ENCODE measurements at places on chromosomes 3 and 15.

- DNase-seq, result peak; percentile 10
Observed at GRCh38 chr3:151318991-151319390, 2.4 kb upstream of the GPR87 start.

DNA sequence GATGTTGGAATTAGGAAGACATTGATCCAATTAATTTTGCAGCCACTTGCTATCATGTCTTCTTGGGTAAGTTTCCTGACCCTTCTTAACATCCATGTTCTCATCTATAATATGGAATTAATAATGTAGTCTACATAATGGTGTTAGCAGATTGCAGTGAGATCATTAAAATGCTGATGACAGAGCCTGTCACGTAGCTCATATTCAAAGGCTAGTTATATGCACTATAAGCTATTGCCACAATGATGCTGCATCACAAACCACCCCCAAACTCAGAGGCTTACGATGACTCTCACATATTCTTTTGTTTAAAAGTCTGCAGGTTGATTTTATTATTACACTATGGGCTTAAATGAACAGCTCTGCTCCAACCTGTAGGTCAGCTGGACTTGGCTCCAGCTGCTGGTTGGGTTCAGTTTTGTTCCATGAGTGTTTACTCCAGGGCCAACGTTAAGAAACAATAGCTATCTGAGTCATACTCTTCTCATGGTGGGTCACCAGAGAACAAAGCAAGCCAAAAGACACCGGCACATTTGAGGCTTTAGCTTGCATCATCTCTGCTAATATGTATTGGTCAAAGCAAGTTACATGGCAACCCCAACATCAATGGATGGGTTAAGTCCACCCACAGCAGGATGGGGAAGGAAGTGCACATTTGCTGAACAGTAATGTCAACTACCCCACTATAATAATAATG, 250.0 kb upstream of the SLCO3A1 start:
- DNase-seq, result peak; percentile 62

- DNase-seq, result no peak
Observed at GRCh38 chr3:13491206-13491974, 11.3 kb downstream of the HDAC11 start.

- DNase-seq, result no peak
Observed at GRCh38 chr3:126855374-126855773, 127.5 kb upstream of the PLXNA1 start.

- no peak for DNase-seq
Observed at GRCh38 chr15:35834866-35835265, 288.9 kb upstream of the DPH6 start.

- DNase-seq, result no peak
Observed at GRCh38 chr3:178342111-178342510, 194.1 kb upstream of the KCNMB2 start.

GRCh38 chr3:62558549-62559112, 185.3 kb upstream of the FEZF2 start:
- peak; percentile 39 for DNase-seq

GRCh38 chr15:58431221-58432149, at the start of gene LIPC:
TSS of gene LIPC (plus strand) at chr15:58431991. CDS start at chr15:58432033, 42 bp downstream.
- no peak for DNase-seq

- DNase-seq, result no peak
Observed at GRCh38 chr3:137761563-137762503, 2.3 kb upstream of the SOX14 start.

GRCh38 chr3:30271781-30272180, 334.6 kb upstream of the TGFBR2 start:
- no peak for DNase-seq

- peak; percentile 36 for DNase-seq
Observed at GRCh38 chr15:33735637-33736247, 232.6 kb upstream of the CHRM5 start.

DNA sequence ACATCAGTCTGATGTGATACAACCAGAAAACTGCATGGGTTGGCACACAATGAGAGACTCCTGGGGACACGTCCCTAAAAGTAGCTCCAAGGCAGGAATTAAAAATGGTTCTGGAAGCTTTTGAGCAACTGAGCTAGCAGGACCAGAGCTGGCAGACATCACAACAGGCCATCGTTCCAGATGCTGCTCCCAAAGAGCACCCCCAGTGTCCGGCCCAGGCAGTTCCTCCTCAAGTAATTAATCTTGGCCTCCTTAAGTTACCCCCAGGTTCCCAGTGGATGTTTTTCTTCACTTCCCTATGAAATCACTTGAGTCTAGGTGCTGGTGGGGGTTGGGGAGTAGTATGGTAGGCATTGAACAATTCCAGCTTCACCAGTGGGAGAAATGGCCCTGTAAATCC, 711.6 kb downstream of the MECOM start:
- DNase-seq, result no peak

DNA sequence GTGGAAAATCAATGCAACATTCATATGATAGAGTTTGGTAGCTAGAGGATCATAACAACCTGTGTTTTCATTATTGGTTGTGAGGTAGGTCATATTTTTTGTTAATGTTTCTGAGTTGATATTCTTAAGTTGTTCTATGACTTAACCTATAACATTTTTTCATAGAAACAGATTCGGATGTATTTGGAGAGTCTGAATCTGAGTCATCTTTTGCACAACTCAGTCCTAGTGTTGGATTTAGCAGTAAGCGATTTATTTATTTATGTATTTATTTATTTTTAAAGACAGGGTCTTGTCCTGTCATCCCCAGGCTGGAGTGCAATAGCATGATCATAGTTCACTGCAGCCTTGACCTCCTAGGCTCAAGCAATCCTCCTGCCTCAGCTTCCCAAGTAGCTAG, 292.8 kb upstream of the ZNF717 start:
- DNase-seq, result peak; percentile 3

- DNase-seq, result peak; percentile 96
Observed at GRCh38 chr3:59573911-59574310, 524.1 kb upstream of the CFAP20DC start.

- no peak for DNase-seq
Observed at GRCh38 chr3:128568602-128569490, 75.8 kb upstream of the GATA2 start.

DNA sequence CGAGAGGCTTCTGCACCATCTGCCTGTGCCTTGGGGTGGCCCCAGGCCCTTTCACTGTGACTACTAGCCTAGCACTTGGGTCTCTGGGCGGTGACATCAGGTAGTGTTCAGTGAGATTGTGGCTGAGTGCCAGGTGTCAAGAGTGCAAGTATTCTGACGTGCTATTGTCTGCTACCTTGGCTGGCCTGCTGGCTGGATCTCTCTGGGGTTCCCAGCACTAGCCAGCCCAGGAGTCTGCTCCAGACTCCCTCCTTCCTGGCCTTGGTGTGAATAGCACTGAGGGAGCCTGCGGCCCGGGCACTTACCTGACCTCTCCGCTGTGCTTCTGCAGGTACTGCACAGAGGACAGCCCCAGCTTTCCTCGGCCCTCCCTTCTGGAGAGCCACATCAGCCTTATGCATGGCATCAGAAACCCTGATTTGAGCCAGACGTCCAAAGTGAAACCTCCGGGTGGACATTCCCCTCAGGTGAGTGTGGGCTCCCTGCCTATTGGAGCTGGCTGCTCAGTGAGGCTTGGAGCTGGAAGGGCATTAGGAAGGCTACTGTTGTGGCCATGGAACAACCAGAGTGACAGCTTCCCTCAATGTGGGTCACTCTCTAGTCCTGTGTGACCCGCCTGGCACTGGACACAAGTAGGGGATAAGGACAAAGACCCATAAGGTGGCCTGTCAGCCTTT, 17.5 kb upstream of the ALPK3 start:
- no peak for DNase-seq

- DNase-seq, result no peak
Observed at GRCh38 chr3:135325096-135325495, 530.0 kb downstream of the EPHB1 start.

DNA sequence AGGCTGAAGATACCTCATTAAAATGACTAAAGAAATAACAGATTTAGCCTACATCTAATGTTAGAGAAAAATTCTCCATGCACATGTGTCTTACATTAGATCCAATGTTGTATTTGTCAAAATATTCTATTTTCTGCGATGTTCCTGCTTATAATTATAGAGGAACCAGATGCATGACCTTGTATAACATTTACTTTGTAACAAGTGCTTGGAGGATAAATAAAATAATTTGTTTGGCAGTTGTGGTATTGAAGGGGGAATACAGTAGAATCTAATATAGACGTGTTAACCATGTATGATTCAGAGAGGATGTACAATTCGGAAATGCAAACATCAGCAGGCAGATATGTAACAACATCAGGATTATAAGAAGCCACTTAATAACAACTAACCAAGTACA, 922.2 kb downstream of the TUSC7 start:
- DNase-seq, result no peak

- DNase-seq, result peak; percentile 95
Observed at GRCh38 chr3:5058471-5058951, 63.6 kb upstream of the ARL8B start.

All from fibroblast of mammary gland (primary cell).